ENCODE measurements at places on chromosomes 7 and 10.

GRCh38 chr7:63867127-63867526 is 131.5 kb upstream of the ZNF722 start:
- DNase-seq: no peak

DNA sequence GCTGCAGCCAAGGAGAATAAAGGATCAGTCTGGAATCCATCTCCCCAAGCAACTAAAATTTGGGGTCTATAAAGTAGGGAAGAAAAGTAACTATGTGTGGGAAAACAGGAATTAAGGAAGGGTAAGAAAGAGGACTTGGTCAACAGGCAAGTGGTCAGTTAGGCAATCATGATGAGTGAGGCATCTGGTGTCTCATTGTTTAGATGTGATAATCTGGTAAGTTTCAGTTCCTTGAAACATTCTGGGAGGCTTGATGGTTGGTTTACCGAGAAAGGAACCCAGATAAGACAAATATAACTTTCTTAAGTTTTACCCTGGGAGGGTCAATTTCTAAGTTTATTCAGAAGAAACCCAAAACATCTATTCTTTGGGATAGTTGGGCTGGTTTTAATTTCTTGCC is 22.3 kb downstream of the HYAL4 start:
- DNase-seq: no peak

- peak; percentile 80 for DNase-seq
Observed at GRCh38 chr7:45973725-45974532, 52.9 kb upstream of the IGFBP3 start.

DNA sequence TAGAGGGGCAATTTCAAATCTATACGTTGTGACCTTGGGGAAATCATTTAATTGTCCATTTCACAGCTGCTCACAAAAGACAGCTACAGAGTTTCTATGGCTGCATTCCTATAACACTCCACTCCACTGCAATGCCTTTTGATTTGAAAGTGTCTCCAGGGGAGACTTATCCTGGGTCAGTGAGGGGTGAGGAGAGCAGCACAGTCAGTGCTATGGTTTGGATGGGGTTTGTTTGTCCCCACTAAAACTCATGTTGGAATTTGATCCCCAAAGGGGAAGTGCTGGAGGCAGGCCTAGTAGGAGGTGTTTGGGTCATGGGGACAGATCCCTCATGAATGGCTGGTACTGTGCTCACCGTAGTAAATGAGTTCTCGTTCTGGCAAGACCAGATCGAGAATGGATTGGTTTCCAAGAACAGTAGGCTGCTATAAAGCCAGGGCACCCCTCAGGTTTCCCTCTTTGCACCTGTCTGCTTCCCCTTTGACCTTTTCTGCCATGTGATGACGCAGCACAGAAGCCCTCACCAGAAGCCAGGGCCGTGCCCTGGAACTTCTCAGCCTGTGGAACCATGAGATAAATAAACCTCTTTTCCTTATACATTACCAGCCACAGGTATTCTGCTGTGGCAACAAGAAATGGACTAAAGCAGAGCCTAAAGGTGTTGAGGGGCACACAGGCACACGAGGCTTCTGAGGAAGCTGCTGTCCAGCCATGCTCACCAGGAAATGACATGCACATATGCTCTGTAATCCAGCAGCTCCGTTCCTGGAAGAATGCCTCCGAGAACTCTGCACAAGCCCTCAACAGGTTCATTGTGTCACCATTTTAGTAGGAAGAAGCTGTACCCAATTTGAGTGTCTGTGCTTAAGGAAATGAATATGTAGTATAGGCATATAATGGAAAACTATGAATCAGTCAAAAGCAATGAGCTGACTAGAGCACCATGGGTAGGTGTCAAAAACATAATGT is 5.0 kb upstream of the PAPOLB start:
- DNase-seq: no peak

DNA sequence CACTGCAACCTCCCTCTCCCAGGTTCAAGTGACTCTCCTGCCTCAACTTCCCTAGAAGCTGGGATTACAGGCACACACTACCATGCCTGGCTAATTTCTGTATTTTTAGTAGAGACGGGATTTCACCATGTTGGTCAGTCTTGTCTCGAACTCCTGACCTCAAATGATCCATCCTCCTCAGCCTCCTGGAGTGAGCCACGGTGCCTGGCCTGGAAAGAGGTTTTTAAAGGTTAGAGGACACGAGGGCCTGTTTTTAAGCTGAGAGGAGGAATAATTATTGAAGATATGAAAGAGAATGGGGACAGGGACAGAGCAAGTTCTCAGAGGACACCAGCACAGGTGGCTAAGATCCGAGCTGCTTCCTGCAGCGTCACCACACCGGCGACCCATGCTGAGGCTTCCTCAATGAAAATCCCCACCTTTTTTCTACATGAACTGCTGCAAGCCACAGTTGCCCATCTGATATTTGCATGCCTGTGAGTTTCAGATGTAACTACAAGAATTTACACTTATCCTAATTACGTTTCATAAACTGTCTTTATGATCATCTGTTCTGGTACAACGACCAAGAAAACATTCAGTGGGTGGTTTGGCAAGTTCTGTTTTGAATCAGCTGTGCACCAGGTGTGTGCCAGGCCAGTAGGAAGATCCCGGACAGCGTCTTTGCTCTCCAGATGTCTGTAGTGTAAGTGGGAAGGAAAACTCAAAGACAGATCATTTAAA is 76.0 kb downstream of the HIP1 start:
- DNase-seq: peak; percentile 29

- no peak for DNase-seq
Observed at GRCh38 chr7:80748363-80749042, 110.1 kb downstream of the CD36 start.

GRCh38 chr7:12398186-12398585 is 5.5 kb downstream of the VWDE start:
- no peak for DNase-seq

DNA sequence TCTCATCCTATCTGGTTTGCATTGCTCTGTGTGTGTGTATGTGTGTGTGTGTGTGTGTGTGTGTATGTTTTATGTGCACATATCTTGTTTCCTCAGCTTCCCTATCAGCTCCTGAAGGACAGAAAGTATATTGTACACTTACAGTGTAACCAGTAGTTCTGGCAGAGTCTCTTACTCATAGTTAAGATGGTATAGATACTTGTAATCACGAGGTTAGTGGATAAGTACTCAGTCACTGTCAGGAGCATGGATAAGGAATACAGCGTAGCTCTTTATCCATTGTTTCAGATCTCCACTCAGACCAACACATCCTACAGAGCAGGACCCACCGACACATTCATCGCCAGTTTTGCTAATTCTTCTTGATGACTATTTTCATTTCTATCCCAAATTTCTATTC is 275.0 kb downstream of the TSPAN12 start:
- no peak for DNase-seq

DNA sequence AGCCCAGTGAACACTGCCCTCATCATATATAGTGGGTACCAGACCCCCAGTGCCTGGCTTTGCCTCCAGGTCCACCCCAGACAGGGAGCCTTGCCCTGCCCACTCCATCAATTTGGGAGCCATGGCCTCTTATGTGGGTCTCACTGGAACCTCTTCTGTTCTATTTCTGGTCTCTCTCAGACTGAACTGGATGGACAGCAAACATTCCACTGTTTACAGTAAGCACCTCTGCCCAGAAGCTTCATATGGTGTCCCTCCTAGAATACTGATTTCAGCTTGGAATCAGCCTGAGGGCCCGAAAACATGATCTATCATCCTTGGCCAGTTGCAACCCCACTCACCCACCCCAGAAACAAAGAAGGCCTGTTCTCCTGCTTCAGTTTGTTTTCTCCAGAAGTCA is 81.0 kb upstream of the SLF2 start:
- DNase-seq: no peak

DNA sequence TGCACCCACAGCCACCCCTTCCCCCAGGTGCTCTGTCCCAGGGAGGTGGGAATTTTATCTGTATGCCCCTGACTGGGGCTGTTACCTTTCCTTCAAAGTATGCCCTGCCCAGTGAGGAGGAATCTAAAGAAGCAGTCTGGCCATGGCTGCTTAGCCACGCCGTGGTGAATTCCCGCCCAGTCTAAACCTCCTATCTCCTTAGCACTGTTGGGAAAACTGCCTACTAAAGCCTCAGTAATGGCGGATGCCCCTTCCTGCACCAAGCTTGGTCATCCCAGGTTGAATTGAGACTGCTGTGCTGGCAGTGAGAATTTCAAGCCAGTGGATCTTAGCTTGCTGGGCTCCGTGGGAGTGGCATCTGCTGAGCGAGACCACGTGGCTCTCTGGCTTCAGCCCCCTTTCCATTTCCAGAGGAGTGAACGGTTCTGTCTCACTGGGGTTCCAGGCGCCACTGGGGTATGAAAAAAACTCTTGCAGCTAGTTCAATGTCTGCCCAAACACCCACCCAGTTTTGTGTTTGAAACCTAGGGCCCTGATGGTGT is 87.2 kb downstream of the ABCC2 start:
- no peak for DNase-seq

DNA sequence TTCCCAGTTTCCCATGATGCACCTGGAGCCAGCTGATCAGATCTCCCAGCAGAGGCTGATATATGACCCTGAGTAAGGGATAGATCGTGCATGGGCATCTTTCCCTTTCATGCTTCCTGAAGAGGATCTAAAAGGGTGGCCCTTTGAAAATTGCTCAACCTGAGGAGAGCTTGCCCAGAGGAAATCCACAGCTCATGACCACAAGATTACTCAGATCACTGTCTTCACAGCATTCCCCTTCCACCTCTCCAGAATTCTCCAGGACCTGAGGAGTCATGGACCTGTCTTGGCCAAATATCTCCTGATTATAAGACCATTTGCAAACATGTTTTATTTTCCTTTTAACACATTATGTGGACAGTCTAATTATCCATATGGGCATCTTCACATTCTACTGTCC is 328.1 kb downstream of the LHFPL3 start:
- DNase-seq: no peak

DNA sequence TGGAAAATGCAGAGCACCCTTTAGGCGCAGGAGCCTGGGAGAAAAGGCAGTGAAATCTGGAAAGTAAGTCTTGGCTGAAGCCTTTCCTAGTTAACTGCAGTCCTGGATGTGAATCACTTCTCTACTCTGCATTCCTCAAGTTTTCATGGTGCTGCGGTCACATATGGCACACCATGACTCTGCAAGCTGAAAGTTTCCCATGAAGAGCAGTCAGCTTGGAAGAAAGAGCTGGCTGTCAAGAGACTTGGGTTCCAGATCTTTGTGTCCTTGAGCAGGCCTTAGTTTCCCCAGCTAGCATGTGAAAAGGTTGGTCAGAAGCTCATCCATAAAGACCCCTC is 548.3 kb downstream of the SORCS3 start:
- DNase-seq: no peak

- DNase-seq: no peak
Observed at GRCh38 chr10:114974625-114975024, 36.6 kb downstream of the TRUB1 start.

DNA sequence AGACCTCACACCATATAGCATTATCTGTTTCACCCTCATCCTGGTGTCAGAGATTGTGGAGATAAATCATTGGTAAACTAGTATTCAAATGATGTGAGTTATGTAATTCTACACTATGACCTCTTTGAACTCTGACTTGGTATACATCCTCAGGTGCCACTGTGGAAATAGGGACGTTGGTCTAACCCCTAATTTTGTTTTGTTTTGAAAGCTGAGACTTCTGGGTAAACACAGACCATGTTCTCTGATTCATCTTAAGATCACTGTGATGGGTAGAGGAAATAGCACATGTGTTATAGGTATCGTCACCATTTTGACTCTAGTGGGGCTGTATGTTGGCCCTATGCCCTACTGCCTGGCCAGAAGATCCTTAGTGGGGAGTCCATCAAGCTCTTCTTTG is 241.6 kb downstream of the CCDC7 start:
- DNase-seq: no peak

DNA sequence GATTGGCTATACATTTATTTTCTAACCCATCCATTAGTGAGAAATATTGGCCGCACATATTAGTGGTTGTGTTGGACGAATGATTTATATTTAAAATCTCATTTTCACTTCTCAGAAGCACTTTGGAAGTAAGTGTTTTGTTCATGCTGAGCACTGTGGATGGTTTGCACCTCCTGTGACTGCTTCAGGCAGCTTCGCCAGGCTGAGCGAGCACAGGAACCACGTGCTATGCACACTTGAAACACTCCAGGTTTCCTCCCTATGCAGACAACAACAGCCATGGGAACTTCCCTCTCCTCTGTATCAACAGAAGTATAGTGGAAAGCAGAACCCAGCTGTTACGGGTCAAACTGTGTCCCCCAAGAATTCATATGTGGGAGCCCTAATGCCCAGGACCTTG is 67.3 kb upstream of the WDR11 start:
- DNase-seq: no peak

- no peak for DNase-seq
Observed at GRCh38 chr7:21029006-21029405, 242.3 kb upstream of the SP8 start.

DNA sequence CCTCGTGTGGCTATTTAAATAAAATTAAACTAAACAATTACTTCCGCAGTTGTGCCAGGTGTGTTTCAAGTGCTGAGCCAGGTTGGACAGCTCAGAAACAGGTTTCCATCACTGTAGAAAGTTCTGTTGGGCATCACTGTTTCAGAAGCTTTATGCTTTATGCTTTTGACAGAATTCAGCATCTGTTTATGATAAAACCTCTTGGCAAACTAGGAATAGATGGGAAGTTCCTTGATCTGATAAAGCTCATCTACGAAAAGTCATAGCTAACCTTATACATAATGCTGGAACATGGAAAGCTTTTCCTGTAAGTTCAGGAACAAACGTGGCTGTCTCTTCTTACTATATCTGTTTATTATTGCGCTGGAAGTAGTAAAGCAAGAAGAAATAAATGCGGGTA is 143.4 kb downstream of the DOCK1 start:
- DNase-seq: no peak

DNA sequence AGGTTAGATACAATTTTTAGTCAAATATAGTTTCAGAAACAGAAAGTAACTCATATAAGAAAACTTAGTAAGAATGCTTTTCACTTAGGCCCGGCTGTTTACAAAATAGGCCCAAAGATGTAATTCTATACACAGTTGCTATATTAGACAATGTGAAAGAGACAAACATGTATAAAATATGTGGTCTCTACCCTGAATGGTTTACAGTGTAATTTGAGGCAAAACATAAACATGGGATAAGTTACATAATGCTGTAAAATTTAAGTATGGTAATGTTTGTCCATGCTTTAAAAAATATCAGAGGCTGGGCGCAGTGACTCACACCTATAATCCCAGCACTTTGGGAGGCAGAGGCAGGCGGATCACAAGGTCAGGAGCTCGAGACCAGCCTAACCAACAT is 18.7 kb downstream of the KRIT1 start:
- DNase-seq: no peak

GRCh38 chr10:114987995-114988394 is 50.0 kb downstream of the TRUB1 start:
- no peak for DNase-seq

DNA sequence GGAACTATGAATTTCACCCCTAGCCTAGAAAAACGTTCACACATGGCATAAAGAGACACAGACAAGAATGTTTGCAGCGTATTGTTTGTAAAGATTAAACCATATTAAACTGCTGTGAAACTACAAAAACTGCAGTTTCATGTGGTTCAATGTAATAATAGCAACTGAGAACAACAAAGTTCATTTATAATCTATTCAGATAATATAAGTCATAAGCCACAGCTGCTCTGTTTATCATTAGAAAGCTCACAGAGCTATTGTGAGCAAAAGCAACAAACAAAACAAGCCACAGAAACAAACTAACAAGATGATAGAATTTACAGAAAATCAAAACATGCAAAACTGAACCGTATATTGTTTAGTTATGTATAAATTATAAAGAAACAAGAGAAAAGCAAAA is 113.5 kb downstream of the AHR start:
- DNase-seq: no peak

Data from posterior cingulate gyrus (tissue), 11 donors.